Esophagus squamous epithelium (tissue), 5 donors: ENCODE measurements at places on chromosomes 2 and 18.

- DNase-seq: no peak
These were observed 782.3 kb downstream of the ERBB4 start for GRCh38 chr2:211756266-211756665.

DNA sequence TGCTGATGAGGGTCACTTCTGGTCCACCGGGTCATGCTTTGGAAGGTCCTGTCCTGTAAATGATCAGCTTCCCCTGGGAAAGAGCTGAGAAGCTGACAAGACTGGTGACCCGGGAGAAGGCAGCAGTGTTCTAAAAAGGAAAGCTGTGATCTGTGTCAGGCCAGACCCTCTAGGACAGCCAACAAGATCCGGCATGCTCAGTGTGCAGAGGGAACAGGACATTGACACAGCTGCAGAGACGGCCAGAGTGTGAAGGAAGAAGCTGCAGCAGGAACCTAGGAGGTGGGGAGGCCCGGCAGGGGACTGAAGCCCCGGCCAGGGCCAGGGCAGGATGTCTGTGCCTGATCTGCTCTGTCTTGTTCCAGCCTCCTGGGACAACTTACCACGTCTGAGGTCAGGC is 372.7 kb upstream of the ID2 start:
- no peak for DNase-seq

DNA sequence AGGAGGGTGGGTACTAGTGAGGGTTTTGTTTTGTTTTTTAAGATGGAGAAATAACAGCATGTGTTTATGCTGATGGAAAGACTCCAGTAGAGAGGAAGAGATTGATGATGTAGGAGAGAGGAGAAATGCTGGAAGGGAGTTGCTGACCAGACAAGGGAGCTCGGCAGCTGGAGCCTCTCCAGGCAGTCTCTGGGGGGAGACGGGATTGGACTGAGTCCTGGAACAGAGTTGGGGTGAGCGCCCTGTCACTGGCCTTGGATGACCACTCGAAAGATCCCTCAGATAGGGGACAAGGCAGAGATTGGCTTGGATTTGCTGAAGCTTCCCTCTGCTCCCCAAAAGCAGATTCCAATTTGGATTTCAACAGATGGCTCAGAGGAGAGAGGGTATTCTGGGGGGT is 197.7 kb downstream of the NAPG start:
- DNase-seq: no peak

GRCh38 chr2:3738454-3738853 is 35.1 kb downstream of the DCDC2C start:
- DNase-seq: no peak

DNA sequence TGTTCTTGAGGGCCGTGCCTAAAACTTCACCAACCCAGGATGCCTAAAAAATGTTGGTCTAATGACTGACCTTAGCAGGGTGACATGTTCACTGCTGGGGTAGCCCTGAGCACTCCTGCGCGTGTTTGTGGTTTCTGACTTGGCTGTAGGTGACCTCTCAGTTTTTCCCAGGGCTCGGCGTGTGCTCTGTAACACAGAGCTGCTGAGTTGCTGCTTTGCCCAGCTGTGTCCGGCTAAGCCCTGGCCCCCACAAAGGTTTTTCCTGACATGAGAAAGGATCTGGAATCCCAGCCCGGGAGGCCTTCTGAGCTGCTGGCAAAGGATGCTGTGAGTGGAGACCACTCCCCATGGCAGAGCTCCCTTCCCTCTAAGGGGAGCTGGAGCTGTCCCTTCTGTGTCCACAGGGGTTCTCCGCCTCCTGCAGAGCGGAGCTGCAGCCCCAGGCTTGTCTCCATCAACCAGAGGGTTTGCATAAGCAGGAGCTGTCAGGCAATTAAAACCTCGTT is 52.7 kb downstream of the CRIM1 start:
- DNase-seq: no peak

- no peak for DNase-seq
These were observed 1096.8 kb upstream of the GYPC start for GRCh38 chr2:125559186-125559585.

DNA sequence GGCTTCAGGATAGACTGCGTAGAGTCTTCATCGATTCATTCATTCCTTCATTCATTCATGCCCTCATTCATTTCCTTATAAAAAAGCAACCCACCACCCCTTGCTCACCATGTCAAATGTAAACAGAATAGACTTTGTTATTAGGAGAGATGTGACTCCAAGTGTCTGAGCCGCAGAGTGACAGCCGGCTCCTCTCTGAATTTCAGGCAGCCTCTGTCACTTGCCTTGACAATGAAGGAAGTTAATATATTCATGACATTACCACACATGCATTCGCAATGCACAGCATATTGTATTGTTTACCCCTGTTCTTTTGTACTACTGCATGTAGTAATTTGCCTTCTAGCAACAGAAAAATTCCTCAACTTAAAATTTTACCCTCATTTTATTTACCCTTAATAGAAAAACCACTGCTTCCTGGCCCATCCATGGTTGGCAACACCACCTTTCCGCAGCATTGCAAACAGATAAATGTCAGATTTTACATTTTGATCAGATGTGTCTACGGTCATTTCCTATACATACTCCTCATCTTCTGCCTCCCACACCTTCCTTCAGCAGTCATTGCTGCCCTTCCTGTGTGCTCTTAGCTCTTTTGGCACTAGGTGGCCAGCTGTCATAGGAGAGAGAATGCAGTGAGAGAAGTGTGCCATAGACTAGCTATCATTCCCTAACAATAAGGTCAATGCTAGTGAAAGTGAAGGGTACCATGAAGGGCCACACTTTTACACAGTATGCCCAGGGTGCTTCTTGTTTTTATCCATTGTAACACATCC is 1090.8 kb downstream of the BCL11A start:
- DNase-seq: no peak

DNA sequence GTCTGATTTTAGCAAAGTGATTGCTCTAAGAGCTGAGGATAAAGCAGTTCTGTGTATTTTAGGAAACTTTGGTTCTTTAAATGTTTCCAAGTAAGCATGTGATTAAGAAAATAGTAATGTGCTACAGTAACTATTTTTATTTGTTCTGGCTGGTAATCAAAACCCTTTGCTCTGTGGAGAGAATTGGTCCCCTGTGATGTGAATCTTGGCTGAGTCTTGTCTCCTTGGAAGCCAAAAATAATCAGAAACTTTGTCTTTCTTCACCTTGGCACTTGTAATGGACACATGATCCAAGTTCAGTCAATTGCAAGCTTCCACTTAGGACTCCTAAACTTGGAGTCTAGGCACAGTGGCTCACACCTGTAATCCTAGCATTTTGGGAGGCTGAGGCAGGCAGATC is 422.7 kb upstream of the CDH20 start:
- no peak for DNase-seq

GRCh38 chr18:37457341-37457740 is 108.3 kb downstream of the CELF4 start:
- no peak for DNase-seq

- DNase-seq: no peak
These were observed 112.4 kb downstream of the FEZ2 start for GRCh38 chr2:36485521-36485920.

DNA sequence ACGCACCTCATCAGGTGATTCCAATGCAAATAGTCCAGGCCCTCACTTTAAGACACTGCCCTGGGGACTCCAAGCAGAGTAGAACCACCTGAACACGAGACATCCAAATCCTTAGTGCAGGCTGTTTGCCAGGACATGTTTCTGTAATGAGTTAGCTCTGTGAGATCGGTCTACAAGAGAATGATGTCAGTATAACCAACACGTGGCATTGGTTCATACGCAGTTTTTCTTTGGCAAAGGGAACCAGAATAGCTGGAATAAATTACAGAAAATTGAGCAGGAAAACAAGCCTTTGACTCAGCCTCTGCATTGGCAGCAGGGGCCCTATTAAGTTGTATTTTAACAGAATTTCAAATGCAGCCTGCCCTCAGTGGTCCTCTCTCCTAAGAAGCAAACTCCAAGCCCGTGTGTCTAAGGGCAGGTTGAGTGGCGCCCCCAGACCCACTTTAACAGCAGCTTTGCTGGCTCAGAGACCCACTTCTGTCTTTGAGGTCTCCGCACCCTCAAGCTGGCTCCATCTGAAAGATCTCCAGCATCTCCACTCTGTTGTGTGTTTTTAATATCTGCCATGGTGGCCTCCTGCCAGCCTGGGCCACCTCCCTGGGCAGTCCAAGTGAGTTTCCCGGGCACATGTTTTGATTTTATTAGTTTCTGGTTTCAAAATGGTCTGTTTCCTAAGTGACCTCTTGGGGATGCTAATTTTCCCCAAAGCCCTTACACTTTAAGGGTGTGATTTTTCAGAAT is 61.3 kb downstream of the ALPK2 start:
- no peak for DNase-seq

DNA sequence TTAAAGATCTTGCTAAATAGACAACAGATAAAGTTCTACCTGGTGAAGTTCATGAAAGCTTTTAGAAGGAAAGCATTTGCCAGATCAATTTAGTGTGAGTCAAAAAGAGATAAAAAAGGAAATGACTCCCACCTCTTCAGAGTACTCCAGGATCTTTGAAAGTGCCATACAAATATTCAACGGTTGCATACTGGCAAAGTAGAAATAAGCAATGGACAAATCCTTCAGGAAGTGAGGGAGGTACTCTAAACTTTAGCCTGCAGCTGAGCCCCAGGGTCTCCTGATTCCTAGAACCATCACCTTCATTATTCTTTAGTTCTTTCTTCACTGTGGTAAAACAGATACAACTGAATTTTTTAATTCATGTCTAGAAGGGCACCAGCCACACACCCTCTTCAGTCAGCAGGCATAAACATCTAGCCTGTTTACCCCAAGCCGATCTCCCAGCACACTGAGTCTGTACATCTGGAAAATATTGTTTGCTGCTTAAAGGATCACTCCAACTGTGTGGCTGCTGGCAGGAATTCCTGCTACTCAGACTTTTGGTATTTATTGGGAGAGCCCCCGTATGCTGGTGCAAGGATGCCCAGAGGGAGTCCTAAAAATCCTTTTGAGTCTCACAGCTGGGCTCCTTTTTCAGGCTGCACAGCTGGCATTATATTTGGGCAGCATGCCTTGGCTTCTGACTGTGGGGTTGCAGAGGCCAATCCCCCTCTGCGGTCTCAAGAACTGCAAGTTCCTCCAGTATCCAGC is 72.3 kb upstream of the SESTD1 start:
- DNase-seq: no peak

GRCh38 chr2:242027676-242028450 is 158.3 kb downstream of the RTP5 start:
- DNase-seq: no peak

DNA sequence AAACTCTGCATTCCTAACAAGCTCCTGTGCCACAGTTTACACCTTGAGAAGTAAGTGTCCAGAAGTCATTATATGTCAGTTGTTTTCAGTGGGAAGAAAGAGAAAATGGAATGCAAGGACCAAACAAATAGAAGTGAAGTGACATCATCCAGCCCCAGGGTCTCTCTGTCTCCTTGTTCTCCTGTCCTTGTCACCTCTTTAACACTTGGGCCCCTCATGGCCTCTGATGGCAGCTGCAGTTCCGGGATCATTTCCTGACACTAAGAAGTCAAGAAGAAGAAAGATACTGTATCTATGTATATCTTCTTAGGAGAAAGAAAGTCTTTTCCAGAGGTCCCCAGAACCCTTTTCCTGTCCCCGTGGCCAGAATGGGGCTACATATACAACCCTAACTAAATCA is 2.8 kb upstream of the CFAP221 start:
- no peak for DNase-seq

DNA sequence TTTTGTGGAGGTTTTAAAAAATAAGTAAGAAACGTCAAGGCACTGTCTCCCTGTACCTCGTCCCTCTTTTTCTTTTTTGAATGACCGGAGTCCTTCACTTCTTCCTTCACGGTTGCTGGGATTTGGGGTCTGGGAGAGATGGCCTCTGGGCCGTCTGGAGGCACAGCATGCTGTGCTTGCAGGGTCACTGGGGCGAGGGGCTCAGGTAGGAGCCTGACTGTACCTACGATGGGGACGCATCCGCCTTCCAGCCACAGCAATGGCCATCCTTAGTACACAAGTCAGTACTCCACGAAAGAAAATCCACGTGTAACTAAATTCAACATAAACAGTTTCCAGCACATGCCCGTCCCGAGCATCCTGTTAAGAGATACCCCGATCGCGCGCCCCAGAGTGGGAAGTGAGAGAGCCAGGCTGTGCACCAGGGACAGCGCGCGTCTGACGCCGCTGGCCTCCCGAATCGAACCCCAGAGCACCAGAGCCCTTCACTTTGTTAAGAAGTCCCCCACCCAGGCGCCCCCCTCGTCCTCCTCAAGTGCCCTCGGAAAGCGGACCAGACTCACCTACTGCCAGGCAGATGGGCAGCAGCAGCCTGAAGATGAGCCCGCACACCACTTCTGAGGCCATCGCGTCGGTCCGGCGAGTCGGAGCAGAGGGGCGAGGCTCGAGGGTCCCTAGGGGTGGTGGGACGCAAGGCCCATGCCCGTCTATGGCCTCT is 1.2 kb downstream of the PIEZO2 start:
- no peak for DNase-seq

GRCh38 chr2:17934721-17935120 is 56.3 kb downstream of the KCNS3 start:
- no peak for DNase-seq

DNA sequence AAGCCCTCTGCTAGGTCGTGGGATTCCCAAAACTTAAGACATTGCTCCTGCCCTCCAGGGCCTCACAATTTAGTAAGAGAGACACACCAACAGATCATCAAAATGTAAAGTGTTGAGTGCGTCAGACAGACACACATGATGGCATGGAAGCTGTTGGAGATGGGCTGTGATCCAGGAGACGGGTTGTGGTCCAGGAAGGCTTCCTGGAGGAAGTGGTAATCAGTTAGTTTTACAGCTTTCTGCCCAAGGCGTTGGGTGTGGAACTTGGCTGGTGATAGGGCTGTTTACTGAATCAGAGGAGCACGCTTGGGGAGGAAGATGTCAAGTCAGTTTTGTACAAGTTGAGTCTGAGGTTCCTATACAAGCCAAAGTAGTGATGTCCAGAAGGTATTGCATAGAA is 24.0 kb upstream of the GLI2 start:
- no peak for DNase-seq

GRCh38 chr2:173239644-173240043 is 115.0 kb upstream of the CDCA7 start:
- DNase-seq: no peak

DNA sequence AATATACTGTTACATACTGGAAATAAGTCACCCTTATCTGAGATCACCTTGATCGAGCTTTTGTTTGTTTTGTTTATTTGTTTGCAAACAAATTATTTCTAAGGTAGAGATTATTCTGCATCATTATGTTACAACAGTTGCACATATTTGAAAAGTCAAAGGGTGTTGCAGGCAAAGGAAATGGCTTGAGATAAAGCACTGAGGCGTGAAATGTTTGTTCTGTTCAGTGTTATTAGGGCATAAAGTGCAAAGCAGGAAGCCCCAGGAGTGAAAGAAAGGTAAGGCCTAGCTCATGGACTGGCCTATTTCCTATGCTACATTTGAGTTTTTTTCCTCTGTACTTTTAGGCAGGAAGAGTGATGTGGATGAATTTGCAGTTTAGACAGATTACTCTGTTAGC is 1815.6 kb upstream of the LRRTM1 start:
- no peak for DNase-seq

DNA sequence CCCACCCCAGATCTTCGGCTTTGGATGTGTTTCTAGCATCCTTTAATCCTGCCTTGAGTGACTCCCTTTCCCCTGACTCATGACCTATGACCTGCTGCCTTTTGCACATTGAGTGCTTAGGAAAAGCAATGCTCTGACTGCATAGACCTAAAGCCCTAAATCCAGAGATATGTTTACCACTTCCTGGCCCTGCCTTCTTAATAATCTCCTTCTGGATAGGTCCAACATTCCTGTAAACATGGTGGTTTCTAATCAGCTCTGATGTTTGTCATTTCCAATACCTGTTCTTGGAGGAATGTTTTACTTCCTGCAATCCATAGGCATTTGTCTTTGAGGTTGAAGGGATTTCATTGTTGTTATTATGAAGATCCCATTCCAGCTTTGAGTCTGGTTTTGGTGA is 2.3 kb downstream of the SLC3A1 start:
- DNase-seq: no peak
